Fibroblast of villous mesenchyme (primary cell): ENCODE measurements at places on chromosomes 7 and 10.

DNA sequence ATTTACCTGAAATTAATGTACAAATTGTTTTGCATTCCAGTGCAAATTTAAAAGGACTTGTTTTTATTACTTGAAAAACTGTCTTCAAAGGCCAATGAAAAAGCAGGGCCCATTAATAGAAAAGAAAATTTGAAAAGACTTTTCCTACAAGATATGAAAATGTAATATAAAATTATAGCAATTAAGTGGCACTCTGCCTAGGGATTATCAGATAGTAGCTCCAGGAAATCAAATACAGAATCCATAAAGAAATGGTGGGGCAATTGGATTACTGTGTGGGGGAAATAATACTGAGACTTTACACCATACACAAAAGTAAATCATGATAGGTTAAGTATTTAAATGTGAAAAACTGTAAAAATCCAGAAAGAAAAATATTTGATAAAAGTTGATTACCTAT, 89.7 kb downstream of the GLCCI1 start:
- DNase-seq, result no peak

DNA sequence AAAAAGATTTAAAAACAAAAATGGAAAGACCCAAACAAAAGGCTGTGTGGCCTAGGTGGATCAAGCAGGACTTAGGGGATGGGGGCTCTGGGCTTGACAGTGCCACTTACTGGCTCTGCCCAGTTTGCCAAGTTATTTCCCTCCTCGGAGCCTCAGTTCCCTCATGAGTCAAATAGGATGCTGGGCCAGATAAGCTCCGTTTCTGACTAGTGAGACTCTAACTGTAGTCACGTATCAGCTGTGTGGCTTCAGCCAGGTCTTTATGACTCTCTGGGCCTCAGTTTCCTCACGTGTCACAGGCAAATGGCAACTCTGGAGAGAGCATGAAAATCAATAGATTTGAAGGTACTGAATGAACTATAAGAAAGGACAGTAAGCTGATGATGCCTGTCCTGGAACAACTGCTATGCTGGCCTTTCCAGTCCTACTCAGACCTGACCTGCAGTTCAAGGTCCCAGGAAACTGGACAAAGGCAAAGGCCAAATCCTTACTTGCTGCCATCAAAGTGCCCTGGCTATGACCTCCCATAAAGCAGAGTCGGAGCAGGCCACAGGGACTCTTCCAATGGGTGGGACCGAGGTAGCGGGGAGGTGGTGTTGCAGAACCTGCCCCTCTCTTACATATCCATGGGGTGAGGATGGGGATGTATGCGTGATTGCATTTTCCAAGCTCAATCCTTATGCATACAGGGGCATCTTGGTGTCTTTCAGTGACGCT, 27.0 kb downstream of the FAM53B start:
- DNase-seq, result no peak

GRCh38 chr10:109998513-109998912, 9.3 kb upstream of the ADD3 start:
- DNase-seq, result no peak

DNA sequence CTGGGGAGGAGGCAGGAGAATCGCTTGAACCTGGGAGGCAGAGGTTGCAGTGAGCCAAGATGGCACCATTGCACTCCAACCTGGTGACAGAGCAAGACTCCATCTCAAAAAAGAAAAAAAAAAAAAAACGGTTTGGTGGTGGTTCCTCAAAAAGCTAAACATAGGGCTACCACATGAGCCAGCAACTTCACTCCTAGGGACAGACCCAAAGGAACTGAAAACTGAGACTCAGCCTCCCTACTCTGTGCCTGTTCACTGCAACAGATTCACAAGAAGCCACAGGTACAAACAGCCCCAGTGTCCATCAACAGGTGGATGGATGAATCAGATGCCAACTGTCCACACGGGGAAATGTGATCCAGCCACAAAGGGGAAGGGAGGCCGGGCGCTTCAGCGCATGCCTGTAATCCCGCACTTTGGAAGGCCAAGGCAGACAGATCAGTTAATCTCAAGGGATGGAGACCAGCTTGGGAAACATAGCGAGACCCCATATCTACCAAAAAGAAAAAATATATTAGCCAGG, 79.1 kb upstream of the TNRC18 start:
- no peak for DNase-seq

DNA sequence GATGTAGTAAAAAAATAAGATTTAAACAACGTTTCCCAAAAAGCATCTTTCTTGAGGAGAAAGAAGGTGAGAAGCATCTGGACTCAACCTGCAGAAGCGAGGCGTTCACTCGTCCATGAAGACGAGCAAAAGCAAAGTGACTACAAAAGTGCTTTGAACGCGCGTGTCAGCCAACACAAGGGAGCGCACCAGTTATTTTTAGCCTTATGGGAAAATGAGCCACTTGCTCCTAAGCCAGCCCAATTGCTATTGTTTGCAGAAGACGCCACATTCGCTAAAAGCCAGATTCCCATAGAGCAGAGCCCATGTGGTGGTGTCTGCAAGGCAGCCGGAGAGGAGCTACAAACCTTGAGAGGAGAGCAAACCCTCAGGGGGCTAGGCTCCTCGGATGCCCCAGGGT, 122.5 kb downstream of the FAM53B start:
- DNase-seq, result no peak

DNA sequence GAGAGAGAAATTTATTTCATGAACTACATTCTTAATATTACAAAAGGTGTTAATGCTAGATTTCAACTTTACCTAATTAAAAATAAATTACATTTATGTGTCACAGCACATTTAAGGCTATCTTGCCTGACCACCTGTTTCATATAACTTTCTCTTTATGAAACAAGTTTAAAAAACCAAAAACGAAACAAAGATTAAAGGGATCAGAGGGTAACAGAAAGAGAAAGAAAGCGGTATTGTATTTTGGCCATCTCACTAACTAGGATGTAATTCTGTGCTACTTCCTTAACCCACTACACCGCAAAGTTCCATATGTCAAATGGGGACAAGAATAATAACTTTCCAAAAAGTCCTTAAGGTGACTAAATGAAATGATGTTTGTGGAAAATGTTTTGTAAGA, 6.3 kb upstream of the RHOBTB1 start:
- no peak for DNase-seq

- DNase-seq, result no peak
Measured at GRCh38 chr10:69883310-69884023, 81.8 kb downstream of the COL13A1 start.

GRCh38 chr7:77679608-77680007, 16.7 kb upstream of the RSBN1L start:
- no peak for DNase-seq

DNA sequence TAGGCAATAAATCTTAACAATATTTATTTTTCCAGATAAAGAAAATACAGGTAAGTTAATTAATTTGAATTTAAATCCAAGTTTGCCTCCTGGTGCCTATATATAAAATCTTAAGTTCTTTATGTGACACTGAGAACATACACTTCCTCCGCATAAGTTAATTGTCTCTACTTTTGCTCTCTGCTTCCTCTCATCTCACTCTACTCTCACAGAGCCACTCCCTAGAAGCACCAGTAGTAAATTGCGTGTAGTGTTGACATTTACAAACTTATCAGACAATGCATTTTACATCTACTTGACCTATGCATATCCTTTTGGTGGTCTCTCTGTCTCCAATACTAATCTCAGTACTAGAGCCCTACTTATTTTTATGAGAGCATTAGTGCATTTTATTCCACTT, 144.5 kb downstream of the ETV1 start:
- no peak for DNase-seq

- no peak for DNase-seq
Measured at GRCh38 chr10:129871966-129872365, 92.1 kb downstream of the EBF3 start.

GRCh38 chr7:46448478-46448877, 527.4 kb upstream of the IGFBP3 start:
- DNase-seq, result no peak

DNA sequence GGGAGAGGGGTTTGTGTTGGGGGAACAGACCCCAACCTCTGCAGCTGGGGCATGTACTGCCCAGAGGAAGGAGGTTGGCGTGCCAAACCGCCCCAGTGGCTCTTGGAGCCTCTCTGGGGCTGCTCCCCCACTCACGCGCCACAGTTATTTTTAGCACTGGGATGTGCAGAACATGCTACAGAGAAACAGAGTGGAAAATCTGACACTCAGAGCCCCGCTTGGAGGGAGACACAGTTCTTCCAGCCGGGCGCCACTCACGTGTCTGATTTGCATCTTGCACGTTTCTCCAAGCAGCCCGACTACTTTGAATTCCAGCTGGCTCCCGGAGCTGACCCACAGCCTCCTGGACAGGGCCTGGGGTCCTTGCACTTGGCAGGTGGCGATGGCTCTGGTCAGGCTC, 182.0 kb downstream of the RPS24 start:
- DNase-seq, result peak; percentile 32

DNA sequence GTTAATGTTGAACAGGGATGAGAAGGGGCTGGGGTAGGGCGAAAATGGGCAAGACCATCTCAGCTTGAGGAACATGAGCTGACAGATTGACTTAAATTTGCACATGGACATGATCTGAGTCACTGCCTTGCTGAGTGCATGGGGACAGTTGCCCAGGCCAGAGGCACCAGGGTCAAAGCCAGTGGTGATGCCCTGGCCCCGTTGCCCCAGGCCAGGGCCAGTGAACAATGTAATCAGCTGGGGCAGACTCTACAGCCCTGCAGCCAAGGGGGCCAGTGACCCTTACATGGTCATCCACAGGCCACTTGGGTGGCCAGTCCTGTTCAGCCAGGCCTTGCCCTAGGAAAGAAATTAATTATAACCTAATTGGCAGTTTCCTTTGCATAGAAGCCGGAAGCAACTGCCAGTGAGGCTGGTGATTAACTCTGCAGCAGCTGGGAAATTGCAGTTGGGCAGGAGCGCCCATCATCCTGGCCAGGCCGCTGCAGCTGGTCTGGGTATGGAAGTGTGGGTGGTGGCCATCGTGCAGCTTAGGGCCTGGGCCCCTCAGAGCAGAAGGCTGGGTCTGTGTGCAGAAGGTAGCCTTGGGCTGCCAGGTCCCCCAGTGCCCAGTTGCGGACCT, 9.6 kb downstream of the RET start:
- DNase-seq, result no peak

GRCh38 chr7:25420771-25421170, 192.5 kb upstream of the NPVF start:
- DNase-seq, result no peak

GRCh38 chr7:72751978-72752377, 76.0 kb downstream of the TYW1B start:
- DNase-seq, result no peak

DNA sequence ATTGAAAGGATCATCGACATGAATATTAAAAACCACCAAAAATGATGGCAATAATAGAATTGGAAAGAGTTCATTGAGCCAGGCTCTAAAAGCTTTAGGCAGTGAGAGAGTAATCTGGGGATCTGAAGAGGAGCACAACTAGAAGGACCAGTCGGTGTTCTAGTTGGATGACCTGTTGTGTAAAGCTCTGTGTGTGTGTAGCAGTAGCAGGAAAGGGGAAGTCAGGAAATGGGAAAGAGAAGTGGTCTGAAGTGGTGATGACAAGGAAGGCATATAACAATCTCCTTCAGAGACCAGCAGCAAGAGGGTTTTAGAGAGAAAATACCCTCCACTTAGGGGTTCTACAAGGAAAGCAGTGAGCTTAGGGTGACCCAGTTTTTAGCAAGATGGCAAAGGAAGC, 539.2 kb downstream of the HTR7 start:
- no peak for DNase-seq

DNA sequence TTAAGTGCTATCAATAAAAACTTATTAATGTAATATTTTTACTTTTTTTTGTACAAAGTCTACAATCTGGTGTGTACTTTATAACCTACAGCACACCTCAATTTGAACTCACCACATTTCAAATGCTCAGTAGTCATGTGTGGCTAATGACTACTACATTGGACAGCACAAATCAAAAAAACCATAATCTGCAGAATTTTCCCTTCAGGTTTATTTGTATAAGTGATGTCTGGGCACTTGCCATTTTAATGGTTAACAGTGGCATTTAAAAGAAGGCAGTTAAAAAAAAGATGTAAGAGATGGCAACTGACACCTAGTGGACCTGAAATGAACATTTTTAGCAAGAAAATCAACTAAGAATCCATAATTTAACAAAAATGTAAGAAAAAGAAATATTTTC, 124.6 kb upstream of the NRBF2 start:
- no peak for DNase-seq

- no peak for DNase-seq
Measured at GRCh38 chr10:133381036-133381435, 2.0 kb downstream of the PAOX start.

DNA sequence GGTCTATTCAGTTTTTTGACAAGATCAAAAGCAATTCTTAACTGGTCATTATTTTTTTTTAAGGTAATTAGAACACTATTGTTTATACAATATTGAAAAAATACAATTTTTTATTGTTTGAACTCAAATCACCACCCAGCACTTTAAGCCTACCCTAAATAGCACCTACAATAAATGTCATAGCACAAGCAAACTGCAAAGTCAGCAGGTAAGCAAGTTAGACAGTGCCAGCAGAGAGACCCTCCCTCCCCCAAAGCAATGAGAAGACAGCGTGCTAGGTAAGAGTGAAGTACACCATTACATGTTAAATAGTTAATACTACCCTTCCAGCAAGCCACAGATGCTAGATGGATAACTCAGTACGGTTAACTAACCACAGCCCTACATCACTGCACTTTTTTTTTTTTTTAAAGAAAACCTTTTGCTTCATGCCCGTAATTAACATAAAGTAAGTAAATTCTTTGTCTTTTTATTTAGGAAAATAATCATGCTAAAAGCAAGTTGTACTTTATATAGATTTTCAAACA, 120.0 kb downstream of the UBE2H start:
- DNase-seq, result no peak

DNA sequence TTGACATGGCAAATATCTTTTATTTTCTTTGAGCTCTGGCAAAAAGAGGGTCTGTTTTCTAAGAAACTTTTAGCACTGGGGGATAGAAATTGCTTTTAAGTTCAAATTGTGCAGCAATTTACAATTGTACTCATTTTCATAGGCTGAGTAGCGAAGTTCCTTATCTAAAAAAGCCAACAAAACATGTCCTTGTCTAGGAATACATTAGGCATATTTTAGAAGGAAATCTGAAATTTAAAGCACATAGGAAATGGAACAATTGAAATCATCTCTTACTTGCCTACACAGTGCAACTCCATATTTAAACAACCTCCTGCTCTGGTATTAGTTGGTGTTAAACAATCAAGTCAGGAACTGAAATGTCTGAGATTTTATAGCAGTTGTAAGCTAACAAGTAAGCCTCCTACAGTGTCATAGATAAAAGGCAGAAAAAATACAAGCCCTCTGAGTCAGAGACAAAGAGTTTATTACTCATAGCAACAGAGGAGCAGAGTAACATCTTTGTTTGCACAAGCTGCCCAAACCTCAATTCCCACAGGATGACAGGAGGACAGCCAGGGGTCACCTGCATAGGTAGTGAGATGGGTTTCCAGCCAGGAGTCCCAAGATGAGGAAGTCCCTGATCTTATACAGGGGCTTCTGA, 280.2 kb upstream of the HGF start:
- DNase-seq, result peak; percentile 95

GRCh38 chr10:24569828-24570657, 153.6 kb downstream of the ARHGAP21 start:
- DNase-seq, result no peak
